ENCODE measurements at places on chromosomes 5 and 9.
A peak's percentile ranks its signal among the peaks of the same experiment; 100 is the strongest.

DNA sequence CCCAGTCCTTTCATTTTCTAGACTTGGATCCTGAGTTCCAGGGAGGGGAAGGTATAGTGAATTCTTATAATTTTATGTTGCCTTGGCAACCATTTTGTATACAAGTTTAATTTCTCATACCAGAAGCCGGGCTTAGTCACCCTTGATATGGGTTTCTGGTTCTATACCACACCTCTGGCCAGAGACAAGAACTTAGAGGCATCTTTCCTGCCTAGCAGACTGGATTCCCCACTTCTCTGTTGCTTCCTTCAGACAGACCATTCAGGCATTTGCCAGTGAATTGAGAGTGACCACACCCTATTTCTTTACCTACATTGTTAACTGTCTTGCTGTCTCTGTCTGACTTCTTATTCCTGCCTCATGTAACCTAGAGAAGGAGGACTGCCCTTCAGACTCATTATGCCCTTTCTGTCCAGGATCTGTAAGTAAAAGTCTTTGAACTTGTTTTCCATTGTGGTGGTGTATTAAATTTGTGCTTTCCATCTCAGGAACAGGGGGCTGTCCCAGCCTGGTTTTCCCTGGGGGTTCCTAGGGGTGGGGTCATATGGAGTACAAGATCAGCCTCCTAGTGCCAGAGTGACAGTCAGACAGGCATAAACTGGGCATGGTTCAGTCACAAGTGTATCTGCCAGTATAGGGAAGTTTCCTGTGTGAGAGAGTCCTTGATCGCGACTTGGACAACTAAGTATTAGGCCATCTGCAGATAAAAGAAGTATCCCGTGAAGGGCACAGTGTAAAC lies 27.4 kb downstream of the TNFSF8 start:
- peak; percentile 90 for DNase-seq

DNA sequence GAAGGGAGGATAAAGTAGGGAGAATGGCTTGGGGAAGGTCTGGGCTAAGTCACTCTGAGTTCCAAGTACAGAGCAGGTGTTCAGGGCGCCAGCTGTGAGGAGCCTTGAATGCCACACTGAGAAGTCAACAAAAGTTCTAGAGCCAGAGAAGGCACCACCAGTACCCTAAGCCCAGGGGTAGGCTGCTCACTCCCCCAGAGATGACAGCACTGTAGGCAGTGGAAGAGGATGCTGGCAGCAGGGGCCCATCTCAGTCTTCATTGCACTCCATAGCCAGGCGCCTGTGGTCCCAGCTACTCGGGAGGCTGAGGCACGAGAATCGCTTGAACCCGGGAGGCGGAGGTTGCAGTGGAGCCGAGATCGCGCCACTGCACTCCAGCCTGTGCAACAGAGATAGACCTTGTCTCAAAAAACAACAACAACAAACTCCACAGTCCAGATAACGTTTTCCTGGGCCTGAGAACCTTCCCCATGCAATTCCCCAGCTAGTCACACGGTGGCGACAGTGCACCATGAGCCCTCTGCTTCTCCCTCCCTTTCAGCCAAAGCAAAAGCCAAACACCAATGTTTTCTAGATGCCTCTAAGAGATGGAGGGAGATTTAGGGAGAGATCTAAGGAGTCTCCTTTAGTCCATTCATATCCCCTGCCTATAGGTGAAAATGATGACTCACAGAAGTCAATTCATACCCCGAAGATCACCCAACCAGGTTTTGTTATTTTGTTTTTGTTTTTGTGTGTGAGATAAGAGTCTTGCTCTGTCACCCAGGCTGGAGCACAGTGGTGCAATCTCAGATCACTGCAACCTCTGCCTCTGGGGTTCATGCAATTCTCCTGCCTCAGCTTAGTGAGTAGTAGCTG lies 19.8 kb upstream of the NSD1 start:
- DNase-seq: peak; percentile 76

DNA sequence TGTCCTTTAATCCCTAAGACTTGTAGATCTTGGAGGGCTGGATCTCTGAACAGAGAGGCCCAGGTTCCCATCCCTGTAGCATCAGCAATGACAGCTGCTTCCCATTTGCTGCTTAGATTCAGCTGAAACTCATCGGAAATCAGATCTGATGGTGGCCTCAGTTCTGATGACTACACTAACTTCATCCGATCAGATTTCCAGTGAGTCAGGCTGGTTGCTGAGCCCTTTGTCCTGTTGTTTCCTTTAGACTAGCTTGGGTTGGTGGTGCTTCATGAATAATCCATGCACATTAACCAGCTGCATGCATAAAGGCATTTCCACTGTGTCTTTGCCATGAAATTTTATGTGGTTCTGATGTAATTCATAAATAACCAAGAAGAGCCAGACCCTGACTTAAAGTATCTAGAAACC lies 195.2 kb upstream of the TUT7 start:
- DNase-seq: peak; percentile 52

DNA sequence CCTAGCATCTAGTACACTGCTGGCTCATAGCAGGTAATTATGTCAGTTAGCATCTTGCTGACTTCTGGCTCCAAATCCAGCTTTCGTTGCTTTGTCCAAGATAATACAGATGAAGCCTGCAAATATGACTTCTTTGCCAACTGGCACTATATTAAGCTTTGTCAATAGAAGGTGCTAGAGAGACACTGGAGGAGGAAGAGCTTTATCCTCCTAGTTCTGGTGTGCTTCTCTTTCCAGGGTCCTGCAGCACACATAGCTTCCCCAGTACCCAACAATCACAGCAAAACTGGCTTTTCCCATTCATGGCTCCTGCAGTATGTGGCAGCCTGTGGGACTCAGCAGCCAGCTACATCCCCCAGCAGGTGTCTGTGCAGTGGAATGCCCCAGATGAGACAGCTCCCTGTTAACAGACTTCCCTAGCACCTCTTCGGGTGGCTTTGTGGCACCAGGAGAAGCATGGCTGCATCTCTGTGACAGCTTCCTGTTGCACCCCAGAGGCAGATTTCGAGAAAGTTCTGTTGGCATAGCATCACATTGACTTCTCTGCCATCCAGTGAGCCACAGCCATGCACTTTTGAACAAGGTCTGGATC lies 147.8 kb downstream of the OXCT1 start:
- DNase-seq: no peak

DNA sequence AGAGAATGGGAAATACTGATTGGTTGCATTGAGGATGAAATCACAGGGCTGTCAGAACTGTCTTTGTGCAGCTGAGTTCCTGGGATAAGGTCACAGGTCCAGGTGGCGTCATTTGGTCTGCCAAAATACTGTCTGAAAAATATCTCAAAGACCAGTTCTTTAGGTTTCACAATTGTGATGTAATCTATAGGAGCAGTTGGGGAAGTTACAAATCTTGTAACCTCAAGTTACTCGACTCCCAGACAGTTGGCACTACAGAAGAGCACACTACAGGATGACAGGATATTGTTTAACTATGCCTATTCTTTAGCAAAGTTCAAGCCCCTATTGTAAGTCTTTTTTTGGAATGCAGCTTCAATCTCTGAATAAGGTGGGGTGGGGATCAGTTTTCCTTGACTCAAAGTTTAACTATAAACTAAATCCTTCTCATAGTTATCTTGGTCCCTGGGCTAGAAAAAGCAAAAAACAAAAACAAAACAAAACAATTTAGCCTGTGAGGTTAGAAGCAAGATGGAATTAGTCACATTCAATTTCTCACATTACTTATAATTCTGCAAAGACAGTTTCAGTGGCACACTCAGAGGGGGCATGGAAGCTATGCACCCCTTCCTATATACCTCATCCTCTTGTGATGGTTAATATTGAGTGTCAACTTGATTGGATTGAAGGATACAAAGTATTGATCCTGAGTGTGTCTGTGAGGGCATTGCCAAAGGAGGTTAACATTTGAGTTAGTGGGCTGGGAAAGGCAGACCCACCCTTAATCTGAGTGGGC lies 276.0 kb downstream of the AUH start:
- DNase-seq: no peak

- no peak for DNase-seq
Measured at GRCh38 chr5:79840084-79840990, 150.7 kb downstream of the CMYA5 start.

DNA sequence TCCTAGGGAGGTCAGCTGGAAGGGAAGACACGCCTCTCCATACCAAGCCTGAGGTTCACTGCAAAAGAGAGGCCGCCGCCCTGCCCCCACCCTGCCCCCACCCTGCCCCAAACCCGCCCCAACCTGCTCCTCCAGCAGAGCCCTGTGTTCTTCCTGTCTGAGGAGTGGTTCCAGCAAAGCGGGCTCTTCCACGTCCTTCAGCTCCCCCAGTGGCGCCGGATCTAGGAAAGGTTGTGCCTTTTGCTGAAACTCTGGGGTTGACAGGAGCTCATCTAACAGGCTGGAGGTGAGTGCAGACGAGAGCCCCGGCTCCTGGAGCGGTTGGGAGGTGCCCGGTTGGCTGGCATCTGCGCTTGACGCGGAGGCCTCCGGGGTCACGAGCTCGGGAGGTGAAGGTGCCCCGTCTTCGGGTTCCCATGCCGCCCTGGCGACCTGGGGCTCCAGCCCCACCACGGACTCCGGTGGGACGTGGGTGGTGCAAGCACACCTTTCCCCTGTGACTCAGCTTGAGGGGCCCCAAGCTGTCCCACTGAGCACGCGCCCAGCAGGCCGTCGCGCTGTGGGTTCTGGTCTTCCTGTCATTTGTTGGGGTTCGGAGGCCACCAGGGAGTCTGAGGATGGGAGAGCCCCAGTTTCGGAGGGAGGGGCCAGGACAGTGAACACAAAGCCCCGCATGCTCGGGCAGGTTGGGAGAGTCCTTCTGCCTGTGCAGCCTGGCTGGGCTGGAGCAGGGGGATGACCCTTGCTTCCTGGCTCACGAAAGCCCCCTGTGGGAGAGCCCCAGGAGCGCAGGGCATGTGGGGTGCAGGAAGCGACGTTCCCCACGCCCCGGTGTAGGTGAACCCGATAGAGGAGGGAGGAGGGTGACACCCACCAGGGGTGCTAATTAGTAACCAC lies 1467.1 kb downstream of the FOXD4L5 start:
- no peak for DNase-seq

DNA sequence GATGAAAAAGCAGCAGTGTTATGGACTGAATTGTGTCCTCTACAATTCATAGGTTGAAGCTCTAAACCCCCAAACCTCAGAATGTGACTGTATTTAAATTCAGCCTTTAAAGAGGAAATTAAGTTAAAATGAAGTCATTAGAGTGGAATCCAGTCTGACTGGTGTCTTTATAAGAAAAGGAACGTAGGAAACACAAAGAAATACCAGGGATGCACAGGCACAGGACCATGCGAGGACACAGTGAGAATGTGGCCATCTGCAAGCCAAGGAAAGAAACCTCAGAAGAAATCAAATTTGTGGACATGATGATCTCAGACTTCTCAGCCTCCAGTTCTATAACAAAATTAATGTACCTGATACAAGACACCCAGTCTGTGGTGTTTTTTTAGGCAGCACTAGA lies 971.2 kb upstream of the CDH9 start:
- DNase-seq: no peak

DNA sequence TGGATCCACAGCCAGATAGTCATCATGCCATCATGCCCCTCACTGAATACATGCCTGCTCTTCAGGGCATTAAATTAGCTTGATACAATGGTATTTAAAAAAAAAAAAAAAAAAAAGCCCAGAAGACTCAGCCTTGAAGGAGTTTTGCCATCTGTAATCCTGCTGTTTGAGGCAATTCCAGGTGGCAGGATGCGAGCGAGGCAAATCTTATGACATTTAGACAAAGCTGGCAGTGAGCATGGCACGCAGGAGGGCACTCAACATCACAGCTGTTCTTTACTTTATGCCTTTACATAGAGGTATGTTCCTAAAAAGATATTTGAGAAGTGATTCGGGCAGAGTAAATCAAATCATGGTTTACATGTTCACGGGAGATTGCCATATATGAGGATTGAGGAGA lies 692.0 kb upstream of the DMAC1 start:
- no peak for DNase-seq

DNA sequence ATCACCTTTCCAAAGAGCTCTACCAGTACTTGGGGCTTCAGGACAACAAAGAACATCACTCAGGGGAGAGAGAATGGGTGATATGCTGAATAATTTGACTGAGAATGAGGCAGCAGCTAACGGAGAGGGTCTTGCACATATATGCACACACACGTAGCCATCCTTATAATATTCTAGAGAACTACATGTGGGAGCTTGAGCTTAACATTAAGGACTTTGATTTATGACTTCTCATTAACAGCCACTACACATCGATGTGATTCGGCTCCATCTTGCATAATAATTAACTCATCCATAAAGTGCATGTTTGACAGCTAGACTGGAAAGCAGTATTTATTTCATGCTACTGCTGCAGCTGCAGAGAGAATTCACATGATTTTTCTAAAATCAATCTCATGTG lies 163.4 kb downstream of the RAB3C start:
- DNase-seq: no peak

GRCh38 chr9:99305124-99305523 lies 83.0 kb downstream of the SEC61B start:
- DNase-seq: no peak

DNA sequence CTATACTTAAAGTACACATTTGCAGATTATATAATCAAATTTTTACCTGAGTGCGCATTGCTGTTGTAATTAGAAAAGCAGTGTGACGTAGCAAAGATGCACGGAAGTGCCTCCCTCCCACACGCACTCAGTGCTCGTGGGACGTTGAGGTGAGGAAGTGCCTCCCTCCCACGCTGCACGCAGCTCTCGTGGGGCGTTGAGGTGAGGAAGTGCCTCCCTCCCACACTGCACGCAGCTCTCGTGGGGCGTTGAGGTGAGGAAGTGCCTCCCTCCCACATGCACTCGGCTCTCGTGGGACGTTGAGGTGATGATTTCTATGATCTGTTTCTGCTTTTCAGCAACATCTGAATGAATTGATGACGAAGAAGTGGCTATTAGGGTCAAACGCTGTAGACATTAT lies 21.0 kb downstream of the EXOC3 start:
- DNase-seq: no peak

DNA sequence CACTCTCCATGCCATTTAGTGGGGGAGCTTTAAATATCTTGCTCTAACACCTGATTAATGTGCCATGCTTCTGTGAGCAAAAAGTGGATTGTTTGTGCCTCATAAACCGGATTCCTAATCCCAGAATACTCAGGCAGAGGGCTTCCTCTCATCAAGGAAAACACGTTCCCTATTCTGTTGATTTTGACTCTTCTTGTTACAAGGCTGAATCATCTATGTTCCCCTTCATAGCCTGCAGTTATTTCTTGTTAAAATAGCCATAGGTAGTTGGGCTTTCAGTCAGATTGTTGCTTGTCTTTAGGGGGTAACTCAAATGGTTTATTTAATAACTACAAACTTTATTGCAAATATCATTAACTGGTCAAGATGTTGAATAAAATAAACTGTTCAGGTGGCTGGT lies 26.6 kb downstream of the ROPN1L start:
- no peak for DNase-seq

GRCh38 chr5:40682154-40683017 lies 2.7 kb downstream of the PTGER4 start:
- DNase-seq: no peak

- no peak for DNase-seq
Measured at GRCh38 chr5:90882448-90882847, 323.9 kb downstream of the ADGRV1 start.

- no peak for DNase-seq
Measured at GRCh38 chr9:100084734-100085133, 14.1 kb downstream of the ERP44 start.

GRCh38 chr5:32500181-32500580 lies 55.6 kb upstream of the ZFR start:
- no peak for DNase-seq

GRCh38 chr5:57791875-57792274 lies 309.3 kb upstream of the ACTBL2 start:
- DNase-seq: no peak

- DNase-seq: no peak
Measured at GRCh38 chr5:1975406-1975715, 92.6 kb upstream of the IRX4 start.
